Inflammatory macrophage treated with lipopolysaccharide for 1 hour (primary cell): ENCODE measurements at places on chromosomes 2 and 18.

- DNase-seq = no peak
Measured at GRCh38 chr18:13392029-13392750, 173.6 kb downstream of the LDLRAD4 start.

GRCh38 chr2:236944561-236944960 lies 141.1 kb upstream of the COPS8 start:
- no peak for DNase-seq

- DNase-seq = no peak
Measured at GRCh38 chr2:178836807-178837206, 29.6 kb upstream of the TTN start.

GRCh38 chr2:45944074-45944473 lies 292.6 kb downstream of the PRKCE start:
- no peak for DNase-seq

DNA sequence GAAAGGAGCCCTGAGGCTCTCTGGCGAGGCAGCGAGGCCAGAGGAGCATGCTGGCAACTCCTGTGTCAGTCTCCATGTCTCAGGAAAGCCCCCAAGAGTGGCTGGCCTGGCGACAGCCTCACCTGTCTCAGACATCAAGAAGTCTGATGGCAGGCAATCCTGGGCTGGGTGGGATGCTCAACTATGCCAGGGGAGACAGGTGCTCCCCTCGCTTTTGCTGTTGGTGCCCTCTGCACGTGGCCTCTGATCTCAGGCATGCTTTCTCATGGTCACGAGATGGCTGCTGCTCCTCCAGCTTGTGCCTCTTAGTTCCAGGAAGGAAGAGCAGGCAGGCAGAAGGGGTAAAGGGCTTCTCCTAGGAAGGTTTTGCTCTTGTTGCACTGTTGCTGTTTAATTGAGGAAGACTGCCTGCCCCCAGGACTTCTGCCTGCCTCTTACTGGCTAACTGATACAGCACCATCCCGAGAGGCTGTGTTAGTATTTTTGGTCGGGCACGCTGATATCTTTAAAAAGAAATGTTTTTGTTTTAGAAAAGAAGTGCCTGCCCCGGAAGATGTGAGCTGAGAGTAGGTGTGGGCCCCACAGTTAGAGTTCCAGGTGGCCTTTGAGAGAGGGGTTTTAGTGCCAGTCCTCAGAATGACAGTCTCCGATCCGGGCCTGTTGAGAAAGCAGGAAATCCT lies 344.8 kb upstream of the HS6ST1 start:
- DNase-seq = no peak

- DNase-seq = no peak
Measured at GRCh38 chr2:127641846-127642507, 4.0 kb upstream of the GPR17 start.

DNA sequence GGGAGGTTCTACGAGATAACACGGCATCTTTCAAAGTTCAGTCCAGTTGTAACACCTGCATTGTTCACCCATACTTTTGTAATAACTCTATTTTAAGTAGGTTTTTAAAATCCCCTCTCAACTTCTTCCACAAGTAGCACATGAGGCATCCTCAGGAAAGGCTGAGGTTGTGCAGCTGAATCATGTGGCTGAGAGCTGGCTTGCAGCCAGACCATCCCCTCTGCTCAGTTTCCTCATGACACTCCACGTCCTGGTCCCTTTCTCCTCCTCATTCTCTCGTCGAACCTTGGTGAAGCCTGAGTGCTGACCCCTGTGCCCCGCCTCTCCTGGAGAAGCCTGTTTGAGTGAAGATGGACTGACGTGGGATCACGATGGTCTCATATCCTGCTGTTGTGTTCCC lies 42.5 kb downstream of the POU3F3 start:
- no peak for DNase-seq

DNA sequence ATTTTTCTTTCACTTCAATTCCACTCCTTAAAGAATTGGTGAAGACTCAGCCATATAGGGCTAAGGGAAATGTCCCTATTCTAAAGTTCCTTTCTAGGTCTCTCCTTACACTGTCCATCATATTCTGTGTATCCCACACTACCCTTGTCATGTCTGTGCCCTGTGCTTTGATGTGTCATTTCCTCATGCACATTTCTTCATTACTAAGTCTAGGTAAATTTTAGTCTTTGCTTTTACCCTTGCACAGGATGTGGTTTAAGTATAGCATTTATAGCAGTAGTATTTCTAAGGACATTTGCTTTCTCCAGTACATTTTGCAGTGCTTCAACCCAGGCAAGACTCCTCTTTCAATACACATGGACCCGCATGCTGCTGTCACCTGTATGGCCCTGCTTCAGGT lies 221.5 kb upstream of the ACVR2A start:
- DNase-seq = peak; percentile 37

GRCh38 chr2:7516484-7517063 lies 599.4 kb downstream of the RNF144A start:
- no peak for DNase-seq

GRCh38 chr2:33104052-33104623 lies 157.4 kb downstream of the LTBP1 start:
- no peak for DNase-seq

GRCh38 chr2:238106339-238106697 lies 6.2 kb downstream of the ESPNL start:
- DNase-seq = no peak

DNA sequence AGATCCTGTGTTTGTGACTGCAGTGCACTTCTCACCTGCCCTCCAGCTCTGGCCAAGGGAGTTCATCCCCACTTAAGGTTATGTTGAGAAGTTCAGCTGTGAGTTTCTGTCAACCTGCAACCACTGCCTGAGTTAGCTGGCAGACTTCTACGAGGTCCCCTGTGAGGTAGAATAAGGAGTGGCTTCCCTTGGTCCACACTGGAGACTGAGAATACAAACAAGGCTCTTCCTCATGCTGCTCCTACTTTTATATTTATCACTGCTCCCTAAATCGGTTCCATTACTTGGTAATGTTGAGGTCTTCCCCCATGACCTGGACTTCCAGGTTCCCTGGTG lies 353.2 kb upstream of the CWC22 start:
- no peak for DNase-seq

GRCh38 chr2:31051258-31052140 lies 86.7 kb downstream of the GALNT14 start:
- DNase-seq = peak; percentile 59

DNA sequence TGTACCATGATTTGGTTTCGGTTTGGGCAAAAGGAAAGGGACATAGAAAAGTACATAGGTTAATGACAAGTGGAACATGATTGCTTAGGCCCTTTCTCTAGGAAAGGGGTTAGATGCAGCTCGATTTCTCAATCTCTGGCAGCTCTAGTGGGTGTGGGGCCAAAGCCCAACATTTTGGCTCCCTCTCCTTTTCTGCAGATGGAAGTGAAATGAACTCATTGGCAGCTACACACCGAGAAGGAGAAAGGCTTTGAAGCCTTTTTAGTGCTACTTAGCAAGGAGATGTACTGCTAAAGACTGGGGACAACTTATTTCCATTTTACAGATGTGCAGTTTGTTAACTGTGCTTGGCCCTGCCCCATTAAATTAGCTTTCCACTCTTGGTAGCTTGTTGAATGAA lies 93.8 kb downstream of the LYPD6B start:
- no peak for DNase-seq

DNA sequence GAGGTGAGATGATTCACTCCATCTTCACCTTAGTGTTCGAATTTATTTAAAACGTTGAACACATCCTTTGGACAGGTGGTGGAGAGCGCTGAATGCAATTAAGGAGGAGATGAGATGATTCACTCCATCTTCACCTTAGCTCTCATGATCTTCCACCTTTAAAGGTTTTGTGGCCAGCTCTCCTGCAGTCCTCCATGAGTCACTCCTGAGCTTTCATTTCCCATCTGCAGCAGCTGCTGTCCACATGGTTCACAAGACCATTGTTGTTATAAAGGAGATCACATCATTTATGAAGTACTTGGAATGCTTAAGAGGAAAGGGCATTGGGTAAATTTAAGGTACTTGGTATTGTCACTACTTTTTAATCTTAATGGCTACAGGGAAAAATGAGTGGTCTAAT lies 298.5 kb downstream of the PAX3 start:
- no peak for DNase-seq

- DNase-seq = peak; percentile 32
Measured at GRCh38 chr18:39604836-39605235, 2039.2 kb upstream of the CELF4 start.

- DNase-seq = no peak
Measured at GRCh38 chr2:37819186-37819585, 105.9 kb upstream of the RMDN2 start.

- no peak for DNase-seq
Measured at GRCh38 chr2:151733771-151734672, at the start of gene NEB. Gene NEB (minus strand): TSS chr2:151734476. CDS start chr2:151733156, 1,320 bp downstream.

- DNase-seq = no peak
Measured at GRCh38 chr2:60079562-60079961, 473.9 kb downstream of the BCL11A start.

GRCh38 chr18:24388957-24389356 lies 8.7 kb downstream of the OSBPL1A start:
- no peak for DNase-seq

- peak; percentile 10 for DNase-seq
Measured at GRCh38 chr2:61469424-61470121, 1.3 kb downstream of the USP34 start.

- no peak for DNase-seq
Measured at GRCh38 chr18:24605444-24605843, 145.0 kb downstream of the HRH4 start.

GRCh38 chr2:133504566-133505505 lies 63.4 kb downstream of the NCKAP5 start:
- no peak for DNase-seq

DNA sequence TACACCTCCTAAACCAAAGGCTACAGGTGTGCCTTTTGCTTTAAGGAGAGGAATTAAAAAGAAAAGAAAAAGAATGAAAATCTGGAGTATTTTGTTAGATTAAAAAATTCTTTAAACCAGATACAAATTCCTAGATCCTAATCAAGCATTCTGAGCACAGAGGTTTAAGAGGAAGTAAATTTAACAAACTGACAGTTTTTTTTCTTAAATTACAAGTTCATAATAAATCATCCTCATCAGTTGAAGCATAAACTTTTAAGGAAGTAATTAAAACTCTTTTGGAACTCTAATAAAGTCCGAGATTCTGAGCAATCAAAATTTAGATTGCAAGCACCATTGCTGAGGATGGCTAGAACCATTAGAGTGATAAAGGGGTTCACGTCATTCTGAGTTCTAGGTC lies 75.1 kb downstream of the POLE4 start:
- no peak for DNase-seq

- DNase-seq = no peak
Measured at GRCh38 chr2:25431604-25432003, 89.9 kb upstream of the DNMT3A start.

- no peak for DNase-seq
Measured at GRCh38 chr18:47490882-47491281, 239.4 kb upstream of the SKOR2 start.

DNA sequence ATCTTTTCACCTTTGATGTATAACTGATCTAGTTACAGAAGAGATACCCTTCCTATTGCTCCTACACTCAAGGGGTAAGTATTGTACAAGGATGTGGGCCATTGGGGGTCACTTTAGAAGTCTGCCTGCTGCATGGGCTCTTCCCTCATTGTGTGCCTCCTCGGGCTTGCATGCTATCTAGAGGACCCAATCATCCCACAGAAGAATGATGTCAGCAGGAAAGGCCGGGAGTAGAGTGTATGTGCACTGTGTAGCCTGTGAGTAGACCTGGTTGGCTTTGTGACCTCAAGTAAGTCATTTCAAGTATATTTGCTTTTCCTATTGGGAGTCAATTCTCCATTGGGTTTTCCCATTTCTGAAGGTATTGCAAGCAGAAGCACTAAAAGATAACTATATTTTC lies 129.5 kb upstream of the TRIB2 start:
- DNase-seq = peak; percentile 22

GRCh38 chr2:189131991-189132390 lies 47.6 kb downstream of the COL5A2 start:
- no peak for DNase-seq

GRCh38 chr2:241036964-241037421 lies 38.6 kb downstream of the SNED1 start:
- no peak for DNase-seq

- no peak for DNase-seq
Measured at GRCh38 chr18:36338403-36338933, 41.0 kb downstream of the FHOD3 start.

DNA sequence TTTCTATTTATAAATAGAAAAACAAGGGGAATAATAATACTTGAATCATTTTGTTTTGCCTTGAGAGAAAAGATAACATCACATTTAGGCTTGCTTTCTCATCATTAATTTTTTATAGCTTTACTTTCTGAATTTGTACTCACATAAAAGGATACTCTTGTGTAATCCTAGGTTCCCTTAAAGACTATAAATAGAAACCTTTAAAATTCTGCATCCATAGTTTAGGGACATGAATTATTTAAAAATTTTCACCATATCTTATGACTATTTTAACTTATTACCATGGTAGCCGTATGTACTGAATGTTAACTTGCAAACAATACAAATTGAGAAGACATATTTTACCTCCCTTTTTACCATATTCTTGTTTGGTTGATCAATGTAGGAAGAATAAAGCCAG lies 143.5 kb upstream of the CWC22 start:
- no peak for DNase-seq

DNA sequence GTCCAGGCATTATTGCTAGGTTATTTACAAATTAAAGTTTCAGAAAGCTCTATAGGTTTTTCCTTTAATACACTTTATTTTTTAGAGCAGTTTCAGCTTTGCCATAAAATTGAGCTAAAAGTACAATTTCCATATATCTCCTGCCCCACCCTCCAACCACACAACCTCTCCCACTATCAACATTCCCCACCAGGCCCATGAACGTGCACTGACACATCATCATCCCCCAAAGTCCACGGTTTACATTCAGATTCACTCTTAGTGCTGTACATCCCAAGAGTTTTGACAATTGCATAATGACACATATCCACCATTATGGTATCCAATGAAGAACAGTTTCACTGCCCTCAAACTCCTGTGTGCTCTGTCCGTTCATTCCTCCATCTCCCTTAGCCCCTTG lies 139.4 kb downstream of the NBAS start:
- no peak for DNase-seq

DNA sequence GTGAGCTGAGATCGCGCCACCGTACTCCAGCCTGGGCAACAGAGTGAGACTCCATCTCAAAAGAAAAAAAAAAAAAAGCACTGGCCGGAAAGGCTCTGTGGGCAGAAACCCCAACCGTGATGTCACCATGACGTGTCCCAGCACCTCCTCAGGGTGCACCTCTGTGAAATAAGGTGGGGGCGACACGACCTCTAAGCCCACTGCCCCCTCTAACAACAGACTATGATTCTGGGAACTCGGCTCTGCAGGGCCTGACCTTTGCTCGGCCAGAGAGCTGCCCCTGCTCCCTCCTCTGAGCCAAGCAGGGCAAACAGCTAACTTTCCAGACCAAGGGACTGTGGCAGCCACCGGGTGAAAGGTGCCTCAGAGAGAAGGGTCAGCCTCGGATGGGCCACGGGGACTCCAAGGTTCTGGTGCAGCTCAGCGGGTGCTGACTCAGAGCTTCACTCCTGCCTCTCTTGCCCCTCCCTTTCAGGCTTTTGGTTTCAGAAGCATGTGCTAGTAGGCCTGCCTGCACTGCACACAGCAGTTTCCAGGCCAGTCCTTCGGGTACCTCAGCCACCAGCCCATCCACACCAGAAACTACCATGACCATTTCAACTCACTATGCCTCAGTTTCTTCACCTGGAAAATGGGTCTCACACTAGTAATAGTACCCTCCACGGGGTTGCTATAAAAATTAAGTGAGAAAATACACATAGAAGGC lies 8.0 kb downstream of the TMBIM1 start:
- peak; percentile 49 for DNase-seq
